Stimulated activated naive B cell treated with anti-CD40 and anti-IgM and Interleukin-4, amounts not matched to agents 10 μg/mL and 1 μg/mL and 100 μg/mL, for 72 hours (primary cell): ENCODE measurements at places on chromosomes 6 and 20.

- no peak overlapping the region for H3K4me3 ChIP-seq
- H3K36me3 ChIP-seq: no peaks in the 10 kb centered on the region
- no peaks in the 10 kb centered on the region for H3K4me1 ChIP-seq
- peaks cover 13% of the 10 kb centered on the region for H3K27me3 ChIP-seq
Observed at GRCh38 chr6:7446619-7447325, 57.2 kb downstream of the RIOK1 start.

DNA sequence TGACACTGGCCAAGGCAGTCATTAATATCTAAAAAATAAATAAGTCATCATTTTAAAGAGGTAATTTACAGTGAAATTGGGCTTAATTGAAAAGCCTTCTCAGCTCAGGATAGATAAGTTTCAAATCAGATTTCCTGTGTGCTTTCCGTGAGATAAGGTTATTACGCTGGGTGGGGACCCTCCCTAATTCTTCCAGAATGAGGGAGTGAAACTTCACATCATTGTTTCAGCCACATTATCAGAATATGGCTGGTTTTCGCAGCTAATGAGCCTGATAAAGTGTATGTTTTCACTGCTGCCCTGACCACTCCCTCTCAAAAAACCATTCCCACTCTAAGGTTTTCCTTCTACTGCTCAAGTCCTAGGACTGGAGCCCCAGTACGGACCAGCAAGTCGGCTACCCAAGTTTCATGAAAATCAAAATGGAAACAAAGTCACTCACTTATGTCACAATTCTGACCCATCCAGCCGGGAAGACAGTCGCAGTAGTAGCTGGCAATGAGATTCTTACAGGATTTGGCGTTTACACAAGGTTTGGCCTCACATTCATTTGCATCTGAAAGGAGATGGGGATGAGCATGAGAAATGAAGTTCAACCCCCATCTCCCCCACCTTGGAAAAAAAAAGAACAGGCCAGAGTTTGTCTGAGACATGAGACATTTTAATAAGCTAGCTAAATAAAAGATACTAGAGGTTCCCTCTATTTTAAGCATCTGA is 24.6 kb downstream of the JAG1 start:
- H3K27ac ChIP-seq: no peak overlapping the region
- DNase-seq: no peak
- H3K4me1 ChIP-seq: no peaks in the 10 kb centered on the region
- no peak overlapping the region for H3K4me3 ChIP-seq
- no peaks in the 10 kb centered on the region for H3K36me3 ChIP-seq

GRCh38 chr20:39890697-39891096 is 798.3 kb downstream of the MAFB start:
- H3K27ac ChIP-seq: no peak overlapping the region
- no peak for DNase-seq
- peaks cover 4% of the 10 kb centered on the region for H3K27me3 ChIP-seq
- no peaks in the 10 kb centered on the region for H3K4me1 ChIP-seq
- no peak overlapping the region for H3K4me3 ChIP-seq
- no peaks in the 10 kb centered on the region for H3K36me3 ChIP-seq

- no peaks in the 10 kb centered on the region for H3K27me3 ChIP-seq
- no peak overlapping the region for H3K4me3 ChIP-seq
- peaks cover 65% of the 10 kb centered on the region for H3K4me1 ChIP-seq
- DNase-seq: no peak
- H3K27ac ChIP-seq: no peak overlapping the region
- peaks cover 79% of the 10 kb centered on the region for H3K36me3 ChIP-seq
Observed at GRCh38 chr20:51493346-51493791, 49.1 kb downstream of the NFATC2 start.

GRCh38 chr6:44431118-44431725 is 43.7 kb downstream of the CDC5L start:
- no peak for DNase-seq
- peaks cover 32% of the 10 kb centered on the region for H3K36me3 ChIP-seq
- no peaks in the 10 kb centered on the region for H3K27me3 ChIP-seq
- H3K4me1 ChIP-seq: no peaks in the 10 kb centered on the region
- no peak overlapping the region for H3K27ac ChIP-seq

DNA sequence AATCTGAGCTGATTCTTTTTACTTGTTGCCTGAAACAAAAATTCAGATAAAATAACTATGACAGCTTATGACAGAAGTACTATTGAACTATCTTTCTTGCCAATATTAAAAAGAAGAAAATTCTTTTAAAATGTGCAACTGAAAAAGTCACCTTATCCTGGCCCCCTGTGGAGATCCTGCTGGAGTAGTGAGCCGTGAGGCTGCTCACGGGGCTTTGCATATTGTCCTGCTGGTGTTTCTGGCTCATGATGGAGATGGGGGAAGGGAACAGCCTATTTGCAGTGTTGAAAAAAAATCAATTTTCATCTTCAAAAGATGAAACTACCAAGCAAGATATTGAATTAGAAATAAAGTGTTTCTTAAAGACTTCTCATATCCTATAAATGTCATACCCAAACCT is 216.0 kb downstream of the SAMD5 start:
- H3K4me3 ChIP-seq: no peak overlapping the region
- no peak for DNase-seq
- no peaks in the 10 kb centered on the region for H3K27me3 ChIP-seq
- H3K27ac ChIP-seq: no peak overlapping the region

DNA sequence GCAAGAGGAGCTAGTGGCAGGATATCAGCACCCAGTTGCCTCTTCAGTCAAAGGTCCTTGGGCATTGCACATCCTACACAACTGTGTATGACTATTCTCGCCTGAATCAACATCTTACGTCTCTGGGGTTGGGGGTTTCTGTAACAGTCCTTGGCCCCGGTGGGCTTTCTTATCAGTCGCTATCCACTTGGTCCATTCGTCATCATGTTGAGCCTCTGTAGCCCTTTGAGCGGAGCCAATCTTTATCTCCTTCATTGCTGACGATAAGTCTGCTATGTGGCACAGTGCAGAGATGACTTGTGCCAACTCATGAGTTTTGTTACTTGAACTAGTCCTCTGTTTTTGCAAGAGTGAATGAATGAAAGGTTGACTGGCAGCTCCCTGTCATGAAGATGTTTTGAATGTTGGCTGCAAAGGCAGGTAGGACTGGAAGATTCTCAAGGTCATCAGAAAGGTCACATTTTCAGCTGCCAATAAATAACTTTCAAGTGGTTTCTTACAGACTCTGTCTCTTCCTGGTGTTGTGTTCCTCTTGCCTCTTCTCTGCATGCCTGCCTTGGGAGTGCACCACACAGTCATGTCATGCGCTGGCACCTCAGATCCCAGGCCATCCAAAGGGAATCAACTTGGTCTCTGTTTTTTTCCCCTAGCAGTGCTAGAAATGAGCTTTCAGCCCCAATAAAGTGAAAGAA is 238.9 kb downstream of the SLC24A3 start:
- no peak overlapping the region for H3K4me3 ChIP-seq
- no peak overlapping the region for H3K27ac ChIP-seq
- no peaks in the 10 kb centered on the region for H3K4me1 ChIP-seq
- no peak for DNase-seq
- H3K36me3 ChIP-seq: no peaks in the 10 kb centered on the region
- H3K27me3 ChIP-seq: peaks cover 27% of the 10 kb centered on the region

- peaks cover 75% of the 10 kb centered on the region for H3K36me3 ChIP-seq
- no peak overlapping the region for H3K27ac ChIP-seq
- no peak for DNase-seq
- no peak overlapping the region for H3K4me3 ChIP-seq
- H3K4me1 ChIP-seq: peaks cover 2% of the 10 kb centered on the region
Observed at GRCh38 chr20:38764567-38765318, 16.5 kb downstream of the ACTR5 start.

- H3K27me3 ChIP-seq: no peaks in the 10 kb centered on the region
- H3K36me3 ChIP-seq: peaks cover 17% of the 10 kb centered on the region
- H3K27ac ChIP-seq: peak within 1 kb of the TSS; percentile 98
- H3K4me3 ChIP-seq: peak within 1 kb of the TSS; percentile 94
Observed at GRCh38 chr20:24992487-24993205, at the start of gene APMAP. Gene APMAP, minus strand, starts transcription at chr20:24992751. Its CDS starts 63 bp downstream, at chr20:24992688.
